ENCODE measurements at places on chromosomes 1 and 21. TPM values are rescaled to one million over a fixed set of nuclear protein-coding genes. Genes with fewer than 3 reads are reported as not detected.

DNA sequence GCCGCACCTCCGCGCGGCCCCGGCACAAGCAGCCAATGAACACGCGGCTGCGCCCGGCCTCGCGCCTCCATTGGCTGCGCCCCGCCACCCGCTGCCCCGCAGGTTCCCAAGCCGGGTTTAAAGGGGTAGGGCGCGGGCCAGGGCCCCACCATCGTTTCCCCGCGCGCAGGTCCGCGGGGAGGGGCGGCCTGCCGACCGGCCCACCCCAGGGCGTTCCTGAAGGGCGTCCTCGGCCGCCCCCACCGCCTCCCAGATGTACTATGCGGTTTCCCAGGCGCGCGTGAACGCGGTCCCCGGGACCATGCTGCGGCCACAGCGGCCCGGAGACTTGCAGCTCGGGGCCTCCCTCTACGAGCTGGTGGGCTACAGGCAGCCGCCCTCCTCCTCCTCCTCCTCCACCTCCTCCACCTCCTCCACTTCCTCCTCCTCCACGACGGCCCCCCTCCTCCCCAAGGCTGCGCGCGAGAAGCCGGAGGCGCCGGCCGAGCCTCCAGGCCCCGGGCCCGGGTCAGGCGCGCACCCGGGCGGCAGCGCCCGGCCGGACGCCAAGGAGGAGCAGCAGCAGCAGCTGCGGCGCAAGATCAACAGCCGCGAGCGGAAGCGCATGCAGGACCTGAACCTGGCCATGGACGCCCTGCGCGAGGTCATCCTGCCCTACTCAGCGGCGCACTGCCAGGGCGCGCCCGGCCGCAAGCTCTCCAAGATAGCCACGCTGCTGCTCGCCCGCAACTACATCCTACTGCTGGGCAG, at the start of gene OLIG1:
Gene OLIG1 (plus strand): TSS at position 148 of the 750 bp plus-strand sequence. CDS start 106 bp downstream, at position 254.
- DNase-seq, result no peak
- no peaks in the 10 kb centered on the region for H3K4me1 ChIP-seq

DNA sequence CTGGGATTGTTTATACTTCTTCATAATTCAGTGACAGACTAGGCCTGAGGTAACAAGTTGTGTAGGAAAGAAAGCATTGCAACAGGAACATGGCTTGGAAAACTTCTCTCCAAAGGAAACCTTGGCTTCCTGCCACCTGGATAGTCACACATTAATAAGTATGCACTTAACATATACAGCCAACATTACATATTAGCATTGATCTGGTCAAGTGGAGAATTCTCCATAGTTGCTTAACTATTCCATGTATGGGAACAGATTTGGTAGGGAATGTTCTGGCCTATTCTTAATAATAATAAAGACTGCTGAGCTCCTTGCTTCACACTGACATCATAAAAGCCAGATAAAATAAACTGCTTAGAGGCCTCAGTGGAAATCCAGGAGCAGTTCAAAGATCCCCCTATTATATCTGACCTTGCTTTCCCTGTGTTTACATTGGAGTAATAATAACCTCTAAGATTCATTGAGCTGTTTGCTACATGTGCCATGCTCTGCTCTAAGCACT, 27.2 kb upstream of the NFIA start:
- no peaks in the 10 kb centered on the region for H3K27me3 ChIP-seq
- H3K4me1 ChIP-seq, result peaks cover 11% of the 10 kb centered on the region
- H3K4me3 ChIP-seq, result no peak overlapping the region
- H3K36me3 ChIP-seq, result no peaks in the 10 kb centered on the region
- no peak for DNase-seq

- H3K36me3 ChIP-seq, result no peaks in the 10 kb centered on the region
- H3K4me1 ChIP-seq, result no peaks in the 10 kb centered on the region
- DNase-seq, result no peak
- H3K27ac ChIP-seq, result no peak overlapping the region
These were observed 147.1 kb downstream of the ADSS2 start for GRCh38 chr1:244304656-244305055.

DNA sequence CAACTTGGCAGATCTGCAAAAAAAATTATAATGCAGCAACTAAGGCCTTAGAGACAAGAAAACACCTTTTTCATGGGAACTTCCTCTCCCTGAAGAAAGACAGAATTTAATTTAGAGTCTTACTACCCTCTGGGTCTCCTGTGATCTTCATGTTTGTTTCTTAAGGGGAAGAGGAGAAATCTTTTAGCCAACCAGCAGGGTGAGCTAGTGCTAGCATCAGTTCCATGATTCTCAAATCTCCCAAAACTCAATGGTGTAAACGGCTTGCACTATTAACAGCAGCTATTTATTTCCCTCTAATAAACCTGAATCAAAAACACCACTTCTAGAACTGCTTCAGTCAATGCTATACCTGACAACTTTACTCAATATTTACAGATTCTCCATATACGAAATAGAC, 3.8 kb downstream of the ZNF644 start:
- no peaks in the 10 kb centered on the region for H3K27me3 ChIP-seq
- H3K36me3 ChIP-seq, result no peaks in the 10 kb centered on the region
- H3K4me1 ChIP-seq, result peaks cover 3% of the 10 kb centered on the region
- no peak for DNase-seq

GRCh38 chr1:159825564-159825963, 1.1 kb upstream of the SLAMF8 start:
- no peaks in the 10 kb centered on the region for H3K36me3 ChIP-seq
- no peaks in the 10 kb centered on the region for H3K27me3 ChIP-seq
- H3K4me3 ChIP-seq, result no peak overlapping the region
- H3K4me1 ChIP-seq, result no peaks in the 10 kb centered on the region

DNA sequence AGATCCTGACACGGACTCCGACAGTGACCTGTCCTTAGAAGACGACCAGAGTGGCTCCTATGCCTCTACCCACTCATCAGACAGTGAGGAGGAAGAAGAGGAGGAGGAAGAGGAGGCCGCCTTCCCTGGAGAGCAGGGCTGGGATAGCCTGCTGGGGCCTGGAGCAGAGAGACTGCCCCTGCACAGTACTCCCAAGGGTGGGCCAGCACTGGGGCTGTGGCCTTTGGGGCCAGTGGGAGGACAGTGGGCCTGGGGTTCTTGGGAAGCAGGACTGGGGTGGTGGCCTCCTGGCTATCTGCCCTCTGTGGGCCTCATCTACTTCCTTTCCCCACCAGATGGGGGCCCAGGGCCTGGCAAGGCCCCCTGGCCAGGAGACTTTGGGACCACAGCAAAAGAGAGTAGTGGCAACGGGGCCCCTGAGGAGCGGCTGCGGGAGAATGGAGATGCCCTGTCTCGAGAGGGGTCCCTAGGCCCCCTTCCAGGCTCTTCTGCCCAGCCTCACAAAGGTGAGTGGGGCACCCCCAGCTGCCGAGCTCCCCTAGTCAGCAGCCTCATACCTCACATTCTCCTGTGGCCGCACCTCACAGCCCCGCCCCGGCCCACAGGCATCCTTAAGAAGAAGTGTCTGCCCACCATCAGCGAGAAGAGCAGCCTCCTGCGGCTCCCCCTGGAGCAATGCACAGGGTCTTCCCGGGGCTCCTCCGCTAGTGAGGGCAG, 10.0 kb downstream of the PSRC1 start:
- H3K27ac ChIP-seq, result no peak overlapping the region
- DNase-seq, result peak; percentile 57
- H3K36me3 ChIP-seq, result no peaks in the 10 kb centered on the region

DNA sequence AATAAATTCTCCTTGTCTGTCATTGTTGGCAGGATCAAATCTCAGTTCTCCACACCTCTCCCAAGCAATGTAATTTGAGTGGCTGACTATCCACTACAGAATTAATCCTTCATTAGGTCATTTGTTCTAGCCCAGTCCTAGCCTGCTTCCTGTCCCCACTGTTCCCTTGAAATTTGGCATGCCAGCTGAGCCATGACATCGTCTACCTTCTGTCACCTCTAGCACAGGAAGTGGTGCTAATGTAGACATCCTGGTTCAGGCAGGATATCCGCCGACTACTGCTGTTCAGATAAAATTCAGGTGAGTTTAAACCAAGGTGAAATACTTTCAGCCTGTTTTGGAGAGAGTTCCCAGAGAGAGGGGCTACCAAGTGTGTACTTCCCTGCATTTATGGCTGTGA, 5.9 kb downstream of the CHRM3 start:
- H3K4me1 ChIP-seq, result no peaks in the 10 kb centered on the region
- H3K36me3 ChIP-seq, result no peaks in the 10 kb centered on the region
- no peak overlapping the region for H3K4me3 ChIP-seq
- no peak for DNase-seq
- no peaks in the 10 kb centered on the region for H3K27me3 ChIP-seq

DNA sequence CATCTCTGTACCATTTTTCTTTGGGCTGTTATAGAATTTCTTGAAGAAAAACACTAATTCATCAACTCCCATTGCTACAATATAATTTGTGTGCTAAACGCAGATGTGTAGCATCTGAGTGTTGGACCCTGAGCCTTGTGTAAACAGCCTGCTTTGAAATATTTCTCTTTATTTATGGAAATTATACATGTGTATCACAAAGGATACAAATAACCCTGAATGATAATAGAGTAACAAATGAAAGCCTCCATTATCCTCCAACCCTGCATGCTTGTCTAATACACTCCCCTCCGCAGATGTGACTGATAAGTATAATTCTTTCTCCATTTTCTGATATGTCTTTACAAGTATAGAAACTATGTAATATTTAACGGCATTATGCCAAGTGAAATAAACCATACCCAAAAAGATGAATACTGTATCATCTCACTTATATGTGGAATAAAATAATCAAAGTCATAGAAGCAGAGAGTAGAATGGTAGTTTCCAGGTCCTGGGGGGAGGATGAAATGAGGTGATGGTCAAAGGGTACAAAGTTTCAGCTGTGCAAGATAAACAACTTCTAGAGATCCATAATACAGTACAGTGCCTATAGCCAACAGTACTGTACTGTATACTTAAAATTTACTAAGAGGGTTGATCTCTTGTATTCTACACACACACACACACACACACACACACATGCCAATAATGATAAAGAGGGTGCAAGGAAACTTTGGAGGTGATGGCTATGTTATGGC, 2.8 kb upstream of the ADAM30 start:
- no peaks in the 10 kb centered on the region for H3K27me3 ChIP-seq
- H3K36me3 ChIP-seq, result no peaks in the 10 kb centered on the region
- no peaks in the 10 kb centered on the region for H3K4me1 ChIP-seq
- no peak overlapping the region for H3K4me3 ChIP-seq

- no peak overlapping the region for H3K4me3 ChIP-seq
- H3K36me3 ChIP-seq, result no peaks in the 10 kb centered on the region
- no peaks in the 10 kb centered on the region for H3K4me1 ChIP-seq
- no peak overlapping the region for H3K27ac ChIP-seq
- no peaks in the 10 kb centered on the region for H3K27me3 ChIP-seq
These were observed 32.5 kb downstream of the VN1R5 start for GRCh38 chr1:247288341-247288740.

DNA sequence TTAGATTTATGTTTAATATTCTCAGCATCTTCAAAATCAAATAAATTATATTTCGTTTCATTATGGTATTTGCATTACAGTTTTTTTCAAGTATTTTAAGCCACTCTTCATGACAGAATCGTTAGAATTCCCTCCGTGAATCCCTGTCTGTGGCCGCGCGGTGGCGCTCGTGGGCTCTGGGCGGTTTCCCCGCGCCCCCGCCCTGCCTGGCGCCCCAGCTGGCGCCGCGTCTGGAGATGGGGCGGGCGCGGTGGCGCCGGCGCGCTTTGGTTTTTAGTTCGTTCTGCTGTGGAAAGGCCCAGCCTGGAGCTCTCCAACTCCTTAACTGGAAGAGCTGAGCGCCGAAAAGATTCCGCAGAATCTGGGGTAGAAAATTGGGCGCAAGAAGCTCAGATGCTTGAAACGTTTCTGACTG, 25.7 kb downstream of the PRMT2 start:
- H3K27ac ChIP-seq, result no peak overlapping the region
- H3K36me3 ChIP-seq, result peaks cover 7% of the 10 kb centered on the region
- no peaks in the 10 kb centered on the region for H3K27me3 ChIP-seq
- H3K4me1 ChIP-seq, result no peaks in the 10 kb centered on the region
- peak; percentile 86 for DNase-seq
- peak overlapping the region; percentile 24 for H3K4me3 ChIP-seq

GRCh38 chr1:212201461-212201860, 83.7 kb upstream of the PPP2R5A start:
- no peaks in the 10 kb centered on the region for H3K36me3 ChIP-seq
- DNase-seq, result no peak
- no peaks in the 10 kb centered on the region for H3K27me3 ChIP-seq
- H3K27ac ChIP-seq, result no peak overlapping the region
- no peak overlapping the region for H3K4me3 ChIP-seq
- H3K4me1 ChIP-seq, result no peaks in the 10 kb centered on the region

DNA sequence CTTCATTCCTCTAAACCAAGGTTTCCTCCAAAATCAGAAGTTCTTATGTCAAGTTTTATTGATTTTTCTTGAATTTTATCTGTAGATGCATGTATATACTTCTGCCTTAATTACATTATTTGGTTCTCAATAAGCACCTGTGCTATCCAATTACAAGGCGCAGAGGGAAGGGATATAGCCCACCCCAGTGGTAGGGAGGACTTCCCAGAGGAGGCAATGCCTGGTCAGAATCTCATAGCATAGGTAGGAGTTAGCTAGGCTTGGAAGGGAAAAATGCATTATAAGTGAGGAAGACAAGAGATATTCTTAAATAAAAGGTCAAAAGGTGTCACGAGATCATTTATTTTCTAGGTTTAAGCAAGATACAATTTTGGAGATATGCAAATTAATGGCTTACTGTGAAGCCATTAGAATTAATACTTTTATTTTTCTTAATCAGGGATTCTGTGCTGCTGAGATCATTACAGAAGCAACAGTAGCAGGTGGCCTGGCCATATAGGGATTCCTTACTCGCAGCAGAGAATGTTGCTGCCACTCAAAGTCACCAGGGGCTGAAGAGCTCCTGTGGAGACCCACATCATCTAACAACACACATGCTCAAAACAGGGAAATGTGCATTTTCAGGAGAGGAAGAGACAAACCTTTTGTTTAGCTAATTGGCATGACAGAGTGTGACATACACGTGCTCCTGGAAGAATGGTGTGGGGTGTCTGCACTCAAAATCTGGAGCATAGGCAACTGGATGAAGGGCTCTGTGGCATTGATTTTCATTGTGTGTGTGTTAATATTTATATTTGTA, 178.3 kb downstream of the ATG4C start:
- H3K36me3 ChIP-seq, result no peaks in the 10 kb centered on the region
- H3K4me3 ChIP-seq, result no peak overlapping the region
- no peak overlapping the region for H3K27ac ChIP-seq
- DNase-seq, result no peak

- no peak overlapping the region for H3K27ac ChIP-seq
- no peak overlapping the region for H3K4me3 ChIP-seq
- DNase-seq, result no peak
- H3K27me3 ChIP-seq, result no peaks in the 10 kb centered on the region
- H3K4me1 ChIP-seq, result no peaks in the 10 kb centered on the region
- H3K36me3 ChIP-seq, result no peaks in the 10 kb centered on the region
These were observed 185.4 kb downstream of the TTLL7 start for GRCh38 chr1:83813576-83813975.

- H3K4me3 ChIP-seq, result peak overlapping the region; percentile 85
- no peaks in the 10 kb centered on the region for H3K4me1 ChIP-seq
- H3K27me3 ChIP-seq, result no peaks in the 10 kb centered on the region
- peak overlapping the region; percentile 13 for H3K27ac ChIP-seq
These were observed 521 bp upstream of the CDC7 start for GRCh38 chr1:91499904-91500755.

The GJB4 gene
- not detected for total RNA-seq
